ENCODE measurements at places on chromosomes 11 and 22.
A peak's percentile ranks its signal among the peaks of the same experiment; 100 is the strongest.

DNA sequence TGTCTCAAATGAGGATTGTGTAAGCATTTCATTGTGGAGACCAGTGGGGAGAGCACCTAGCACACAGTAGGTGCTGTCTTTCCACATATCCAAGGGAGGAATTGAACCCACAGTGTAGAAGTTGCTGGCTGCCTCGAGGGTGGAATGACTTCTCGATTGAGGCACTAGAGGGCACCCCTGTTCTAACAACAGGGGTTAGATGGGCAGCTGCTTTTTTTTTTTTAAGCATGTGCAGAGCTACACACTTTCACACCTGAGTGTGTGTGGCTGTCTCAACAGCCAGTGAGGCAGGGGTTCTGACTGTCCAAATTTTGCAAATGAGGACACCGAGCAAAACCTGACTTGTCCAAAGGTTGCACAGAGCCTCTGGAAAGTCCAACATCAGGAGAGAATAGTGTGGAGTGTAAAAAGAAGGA, 118.2 kb upstream of the CRYBB3 start:
- peak; percentile 9 for DNase-seq

DNA sequence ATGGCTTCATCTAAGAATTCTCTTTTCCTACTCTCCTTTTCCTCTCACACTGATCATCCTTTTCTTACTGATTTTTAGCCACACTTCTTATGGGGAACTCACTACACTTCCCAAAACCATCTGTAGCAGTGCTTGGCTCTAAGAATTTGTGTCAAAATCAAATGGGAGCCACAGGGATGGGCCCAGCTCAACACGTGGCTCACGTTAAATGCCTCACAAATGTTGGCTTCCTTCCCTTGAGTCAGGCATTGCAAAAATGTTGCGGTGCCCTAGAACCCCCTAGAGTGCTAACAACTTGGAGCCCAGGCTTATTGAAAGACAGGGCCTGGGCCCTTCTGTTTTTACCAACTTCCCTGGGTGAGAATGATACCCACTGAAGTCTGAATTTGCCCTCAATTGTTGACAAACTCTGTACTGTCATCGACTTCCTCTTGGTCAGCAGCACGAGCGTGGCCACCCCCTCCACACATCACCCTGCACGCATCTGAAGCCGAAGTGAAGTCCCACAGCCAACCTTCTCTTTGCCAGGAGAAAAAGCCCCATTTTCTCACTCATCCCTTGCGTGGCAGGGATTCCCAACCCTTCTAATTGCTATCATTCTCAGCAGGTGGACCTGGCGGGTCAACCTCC, 69.7 kb downstream of the ELFN2 start:
- no peak for DNase-seq

DNA sequence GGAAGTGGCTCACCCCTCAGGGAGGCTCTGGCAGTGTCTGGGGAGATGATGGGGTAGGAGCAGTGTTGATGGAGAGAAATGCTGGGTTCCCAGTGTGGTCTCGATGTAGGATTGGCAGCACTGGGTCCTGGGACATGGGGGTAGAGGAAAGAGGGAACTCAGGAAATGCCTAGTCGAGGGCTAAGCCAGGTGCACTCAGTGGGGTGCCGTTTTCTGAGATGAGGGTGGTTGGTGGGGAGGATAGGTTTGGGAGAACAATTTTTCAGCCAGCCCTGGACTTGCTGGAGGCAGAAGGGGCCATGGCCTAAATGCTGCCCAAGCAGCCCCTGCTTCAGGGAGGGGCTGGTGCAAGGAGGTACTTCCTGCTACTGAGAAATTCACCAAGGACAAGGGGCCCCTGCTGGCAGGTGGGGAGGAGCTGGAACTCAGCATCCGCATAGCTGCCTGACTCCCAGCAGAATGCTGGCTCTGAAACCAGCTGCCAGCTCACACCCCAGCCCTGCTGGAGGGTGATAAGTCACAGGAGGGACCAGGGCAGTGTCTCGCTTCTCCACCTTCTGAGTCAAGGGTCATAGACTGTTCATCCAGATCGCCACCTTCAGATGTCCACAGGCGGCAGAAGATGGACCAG, 6.0 kb downstream of the CCDC157 start:
- no peak for DNase-seq

DNA sequence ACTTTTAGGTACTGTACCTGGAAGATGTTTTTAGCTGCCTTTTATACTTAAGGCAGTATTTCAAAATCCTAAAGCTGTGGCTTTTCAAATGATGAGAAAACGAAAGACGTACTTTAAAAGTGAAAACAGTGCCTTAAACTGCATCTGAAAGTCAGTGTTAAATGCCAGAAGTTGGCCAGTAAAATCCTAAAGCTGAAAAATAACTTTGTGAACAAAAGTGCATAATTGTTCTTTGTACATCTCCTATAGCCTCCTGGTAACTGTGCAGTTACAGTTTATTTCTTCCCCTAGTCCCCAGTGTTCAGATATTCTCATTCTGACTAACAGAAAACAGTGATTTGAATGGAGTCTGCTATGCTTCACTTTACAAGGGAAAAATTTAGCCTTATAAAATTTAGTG, 6.8 kb downstream of the EED start:
- DNase-seq: no peak

DNA sequence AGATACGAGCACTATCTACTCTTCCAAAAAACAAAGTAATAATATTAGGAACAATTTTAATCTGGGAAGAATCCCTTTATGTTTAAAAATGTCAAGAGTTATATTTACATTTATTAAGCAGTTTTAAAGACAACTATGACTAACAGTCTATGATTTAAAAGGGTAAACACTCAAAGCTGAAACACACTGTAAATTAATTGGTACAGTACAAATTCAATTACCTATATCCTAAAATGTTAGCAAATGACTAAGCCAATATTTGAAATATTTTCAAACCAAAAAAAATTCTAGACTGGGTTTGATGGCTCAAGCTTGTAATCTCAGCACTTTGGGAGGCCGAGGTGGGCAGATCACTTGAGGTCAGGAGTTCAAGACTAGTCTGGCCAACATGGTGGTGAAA, 36.0 kb upstream of the CHRNA10 start:
- DNase-seq: no peak

GRCh38 chr11:21514316-21514715, 678.6 kb upstream of the ANO5 start:
- no peak for DNase-seq

DNA sequence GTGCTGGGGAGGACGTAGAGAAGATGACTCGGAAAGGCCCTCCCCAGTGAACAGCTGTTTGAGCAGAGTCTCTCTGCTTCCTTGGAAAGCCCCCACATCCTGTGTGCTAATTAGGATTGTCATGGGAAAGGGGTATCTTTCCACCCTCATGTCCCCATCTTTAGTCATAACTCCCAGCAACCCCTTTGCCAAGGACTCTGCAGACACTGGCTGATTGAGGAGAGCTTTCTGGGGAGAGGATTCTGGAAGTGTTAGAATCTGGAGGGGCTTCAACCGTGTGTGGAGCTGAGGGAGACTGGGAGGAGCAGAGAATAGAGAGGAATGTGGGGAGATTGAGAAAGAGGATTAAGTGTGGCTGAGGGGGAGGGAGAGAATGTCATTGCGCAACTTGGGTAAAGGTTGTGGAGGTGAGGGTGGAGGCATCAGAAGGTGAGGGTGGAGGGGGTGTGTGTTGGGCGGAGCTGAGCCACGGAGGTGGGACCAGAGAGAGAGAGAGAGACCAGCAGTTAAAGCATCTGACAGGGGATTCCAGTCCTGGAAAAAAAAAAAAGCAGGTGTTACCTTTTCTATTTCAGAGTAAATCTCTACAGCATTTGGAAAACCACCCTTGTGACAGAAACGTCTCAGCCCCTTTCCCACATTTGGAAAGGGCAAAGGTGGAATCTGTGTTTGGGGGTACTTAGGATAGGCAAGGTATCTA, 2.2 kb downstream of the DTX4 start:
- no peak for DNase-seq

DNA sequence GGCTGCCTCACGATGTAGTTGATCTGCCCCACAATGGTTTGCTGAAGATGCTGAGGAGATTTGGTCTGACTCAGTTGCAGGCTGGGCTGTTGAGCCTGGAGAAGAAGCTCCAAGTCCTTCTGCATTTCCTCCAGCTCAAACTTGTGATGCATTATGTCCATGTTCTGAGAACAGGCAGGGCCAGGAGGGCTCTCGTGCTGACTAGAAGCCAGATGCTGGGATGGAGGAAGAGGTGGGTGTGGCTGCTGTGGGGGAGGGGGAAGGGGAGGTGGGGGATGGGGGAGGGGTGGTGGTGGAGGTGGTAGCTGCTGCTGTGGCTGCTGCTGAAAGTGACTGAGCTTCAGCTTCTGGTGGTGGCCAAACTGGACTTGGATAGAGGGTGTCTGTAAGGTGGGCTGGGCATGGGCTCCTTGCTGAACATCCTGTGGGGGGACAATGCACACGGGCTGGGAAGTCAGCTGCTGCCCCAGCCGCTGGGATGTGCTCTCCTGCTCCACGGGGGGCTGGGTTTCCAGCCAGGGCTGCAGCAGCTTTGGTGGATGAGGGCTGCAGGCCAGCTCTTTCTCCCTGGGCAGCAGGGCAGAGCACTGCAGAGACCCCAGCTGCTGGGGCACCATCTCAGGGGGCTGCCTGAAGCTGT, 42.1 kb downstream of the TRIM66 start:
- DNase-seq: no peak

- DNase-seq: no peak
Measured at GRCh38 chr11:14112721-14113120, 150.2 kb downstream of the SPON1 start.

GRCh38 chr11:86446163-86446923, 71.7 kb downstream of the CCDC81 start:
- DNase-seq: no peak

DNA sequence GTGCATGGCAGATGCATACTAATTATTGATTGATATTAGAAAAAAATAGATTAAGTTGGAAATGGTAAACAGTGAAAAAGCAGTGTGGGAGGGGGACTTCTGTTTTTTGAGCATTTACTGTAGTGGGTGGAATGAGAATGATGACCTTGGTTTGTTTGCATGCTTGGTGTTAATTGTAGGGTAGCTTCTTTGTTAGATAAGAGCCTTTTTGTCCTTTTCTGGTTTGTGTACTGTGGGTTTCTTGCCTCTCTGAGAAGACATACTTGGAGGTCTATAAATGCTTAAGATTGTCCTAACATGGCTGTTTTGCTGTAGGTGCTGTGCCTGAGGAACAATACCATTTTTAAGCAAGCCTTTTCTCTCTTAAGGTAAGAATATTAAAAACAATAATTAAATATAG, 17.0 kb downstream of the MRPL48 start:
- DNase-seq: no peak

DNA sequence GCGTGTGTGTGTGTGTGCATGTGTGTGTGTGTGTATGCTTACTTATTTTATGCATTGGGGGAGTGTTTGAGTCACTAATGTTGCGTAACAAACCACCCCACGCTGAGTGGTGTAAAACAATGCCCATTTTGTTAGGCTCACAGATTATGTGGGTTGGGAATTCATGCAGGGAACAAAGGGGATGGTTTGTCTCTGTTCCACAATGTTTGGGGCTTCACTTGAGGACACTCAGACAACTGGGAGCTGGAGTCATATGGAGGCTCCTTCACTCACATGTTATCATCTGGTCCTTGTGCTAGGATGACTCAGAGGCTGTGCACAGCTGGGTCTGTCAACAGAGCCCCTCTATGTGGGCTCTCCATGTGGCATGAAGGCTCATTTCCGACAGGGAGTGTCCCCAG, 51.3 kb upstream of the LARGE1 start:
- DNase-seq: no peak

DNA sequence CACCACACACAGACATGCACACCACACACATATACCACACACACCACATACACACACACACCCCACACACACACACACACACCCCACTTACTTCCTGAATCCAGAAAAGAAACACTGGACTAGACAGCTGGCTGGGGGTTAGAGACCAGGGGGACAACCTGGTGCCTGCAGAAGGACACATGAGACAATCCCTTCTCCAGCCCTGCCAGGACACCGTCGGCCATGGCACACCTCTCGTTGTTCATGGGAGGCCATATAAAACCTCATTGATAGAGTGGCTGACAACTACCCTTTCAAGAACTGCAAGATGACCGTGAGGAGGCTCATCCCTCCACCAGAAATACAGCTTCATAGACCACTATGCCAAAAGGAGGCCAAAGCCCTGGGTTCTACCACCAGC, 54.3 kb downstream of the IGSF9B start:
- no peak for DNase-seq

- DNase-seq: no peak
Measured at GRCh38 chr11:6111673-6112072, 4.2 kb downstream of the OR56B4 start.

- DNase-seq: no peak
Measured at GRCh38 chr11:124676386-124676785, 2.7 kb downstream of the SPA17 start.

GRCh38 chr11:7532405-7533145, 18.8 kb downstream of the PPFIBP2 start:
- no peak for DNase-seq

DNA sequence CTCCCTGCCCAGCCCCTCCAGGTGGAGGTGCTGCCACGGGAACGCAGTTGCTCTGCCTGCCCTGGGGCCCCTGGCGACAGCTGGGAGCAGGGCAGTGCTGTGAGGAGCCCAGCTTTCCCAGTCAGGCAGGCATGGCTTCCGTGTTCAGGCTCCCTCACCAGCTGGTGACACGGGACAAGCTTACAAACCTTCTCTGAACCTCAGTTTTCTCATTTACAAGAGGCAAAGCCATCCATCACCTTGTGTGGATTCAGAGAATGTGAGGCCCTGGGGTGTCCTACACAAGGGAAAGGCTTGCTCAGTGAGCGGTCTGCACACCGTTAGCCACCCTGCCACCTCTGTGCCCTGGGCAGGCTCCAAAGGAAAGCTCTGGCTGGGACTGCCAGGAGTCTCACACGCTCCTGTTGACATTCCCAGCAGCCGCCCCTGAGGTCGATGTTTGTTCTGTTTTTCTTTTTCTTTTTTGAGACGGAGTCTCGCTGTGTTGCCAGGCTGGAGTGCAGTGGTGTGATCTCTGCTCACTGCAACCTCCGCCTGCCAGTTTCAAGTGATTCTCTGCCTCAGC, 23.5 kb downstream of the SUN2 start:
- DNase-seq: no peak

DNA sequence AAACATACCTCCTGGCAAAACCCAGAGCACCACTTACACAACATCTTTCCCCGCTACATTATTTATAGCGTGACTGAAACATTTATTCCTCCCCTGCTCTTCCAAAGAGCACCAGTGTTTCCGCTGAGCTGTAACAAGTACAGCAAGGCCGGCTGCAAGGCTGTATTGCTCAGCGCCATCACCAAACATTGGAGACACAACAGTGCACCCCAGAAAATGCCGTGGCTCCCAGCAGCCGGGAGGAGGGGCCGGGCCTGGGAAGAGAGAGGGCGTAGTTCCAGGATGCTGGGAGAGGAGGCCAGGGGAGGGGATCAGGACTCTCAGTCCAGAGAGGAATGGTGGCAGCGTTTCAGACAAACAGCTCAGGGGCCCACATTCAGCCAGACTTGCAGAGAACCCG, 133.2 kb downstream of the DSCAML1 start:
- no peak for DNase-seq

DNA sequence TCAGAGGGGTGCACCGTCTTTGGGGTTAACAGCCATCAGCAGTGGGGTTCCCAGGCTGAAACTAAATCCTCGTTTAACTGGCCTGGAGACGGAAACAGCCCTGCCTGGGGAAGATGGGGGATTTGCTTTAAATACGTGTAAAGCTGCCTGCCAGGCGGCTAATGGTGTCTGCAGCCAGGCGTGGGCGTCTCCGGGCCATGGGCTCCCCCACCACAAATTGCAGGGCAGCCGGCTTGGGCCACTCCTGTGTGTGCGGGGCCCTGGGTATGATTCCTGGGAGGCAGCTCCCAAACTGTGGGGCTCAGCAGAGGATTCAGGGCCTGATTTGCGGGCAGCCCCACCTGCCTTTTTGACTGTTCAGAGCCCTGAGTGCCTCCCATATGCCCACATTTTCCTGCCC, 110.5 kb downstream of the KCNQ1 start:
- no peak for DNase-seq

- no peak for DNase-seq
Measured at GRCh38 chr11:116414357-116414880, 358.4 kb downstream of the BUD13 start.

All from neural crest cell (in vitro differentiated cells).